Natural killer cell (primary cell): ENCODE measurements at places on chromosomes 1 and 21. TPM values are rescaled to one million over a fixed set of nuclear protein-coding genes. Genes with fewer than 3 reads are reported as not detected.

DNA sequence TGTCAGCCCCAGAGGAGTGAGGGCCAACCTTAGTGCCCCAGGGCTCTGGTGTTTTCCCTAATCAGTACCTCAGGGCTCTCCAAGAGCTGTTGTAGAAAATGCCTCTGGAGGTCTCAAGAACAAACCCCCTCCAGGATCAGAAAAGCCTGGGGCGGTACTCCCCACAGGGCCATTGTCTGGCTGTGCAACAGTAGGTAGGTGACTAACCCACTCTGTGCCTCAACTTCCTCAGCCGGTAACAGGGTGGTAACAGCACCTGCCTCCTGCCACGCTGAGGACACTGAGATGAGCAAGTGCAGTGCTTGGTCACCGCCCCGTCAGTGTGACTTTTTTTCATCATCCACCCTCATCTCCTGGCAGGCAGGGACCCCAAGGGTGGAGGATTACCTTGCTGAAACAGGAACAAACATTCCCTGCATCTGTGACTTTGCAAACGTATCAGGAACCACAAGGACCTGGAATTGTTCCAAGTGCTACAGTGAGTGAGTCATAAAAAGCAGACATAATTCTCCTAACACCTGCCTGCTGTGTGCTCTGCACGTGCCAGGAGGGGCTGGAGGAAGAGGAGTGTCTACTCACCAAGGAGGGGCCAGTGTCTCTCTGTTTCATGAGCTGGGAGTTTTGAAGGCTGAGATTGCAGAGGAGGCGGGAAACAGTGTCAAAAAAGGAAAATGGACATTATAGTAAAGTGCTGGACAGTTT is 440.8 kb downstream of the NPHP4 start:
- no peak for DNase-seq

DNA sequence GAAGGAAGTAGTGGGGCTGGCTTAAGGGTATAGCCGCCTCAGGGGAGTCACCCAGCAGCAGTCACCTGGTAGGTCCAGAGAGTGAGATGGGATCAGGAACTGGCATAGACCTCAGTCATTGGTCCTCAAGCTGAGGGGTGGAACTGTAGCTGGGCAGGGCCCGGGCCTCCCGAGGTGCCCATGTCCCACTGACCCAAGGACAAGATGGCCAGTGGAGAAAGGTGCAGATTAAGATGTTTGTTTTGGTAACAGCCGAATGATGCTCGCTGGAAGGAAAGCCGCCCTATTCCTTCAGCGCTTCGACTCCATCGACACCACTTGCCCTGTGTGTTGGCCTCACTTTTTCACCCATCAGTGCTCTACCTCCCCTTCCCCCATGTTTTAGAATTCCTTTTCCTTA is 16.4 kb downstream of the COL9A2 start:
- DNase-seq = no peak

DNA sequence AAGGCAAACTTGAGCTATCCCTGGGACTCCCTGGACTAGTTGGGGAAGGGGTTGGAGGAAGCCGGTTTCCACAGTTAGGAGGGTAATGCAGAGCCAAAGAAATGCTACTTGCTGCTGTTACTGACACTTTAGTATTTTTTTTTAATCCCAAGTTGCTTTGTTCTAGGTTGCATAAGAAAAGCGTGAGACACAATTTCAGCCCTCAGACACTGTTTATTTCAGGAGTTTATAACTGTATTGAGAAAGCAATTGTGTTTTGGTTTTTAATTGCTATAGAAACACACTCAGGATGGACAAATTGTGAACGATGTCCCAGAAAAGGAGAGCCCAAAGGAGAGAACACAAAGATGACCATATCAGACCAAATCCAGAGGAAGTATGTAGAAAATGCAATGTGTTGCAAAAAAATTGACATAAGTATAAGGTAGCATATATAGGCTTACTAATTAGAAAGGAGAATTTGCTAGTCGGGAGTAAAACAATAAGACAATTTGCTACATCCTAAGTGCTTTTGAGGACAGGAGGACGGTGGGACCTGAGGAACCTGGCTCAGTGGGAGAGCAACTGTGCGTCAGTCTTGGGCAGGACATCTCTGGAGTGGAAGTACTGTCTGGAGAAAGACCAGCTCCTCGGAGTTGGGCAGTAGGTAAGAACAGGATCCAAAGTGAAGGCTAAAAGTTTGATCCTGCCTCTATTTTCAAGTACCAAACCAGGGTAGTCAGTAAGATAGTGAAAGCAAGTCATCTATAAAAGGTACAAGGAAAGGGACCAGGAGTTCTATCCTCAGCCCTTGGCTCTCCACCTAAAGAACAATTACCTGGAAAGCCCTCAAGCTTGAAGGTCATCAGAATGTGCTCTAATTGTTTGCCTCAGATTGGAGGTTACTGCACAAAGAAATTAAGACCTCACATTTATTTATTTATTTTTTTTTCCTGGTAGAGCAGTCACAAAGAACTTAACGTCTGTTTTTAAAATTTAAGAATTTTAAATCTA is 39.9 kb downstream of the DIPK1A start:
- DNase-seq = no peak

DNA sequence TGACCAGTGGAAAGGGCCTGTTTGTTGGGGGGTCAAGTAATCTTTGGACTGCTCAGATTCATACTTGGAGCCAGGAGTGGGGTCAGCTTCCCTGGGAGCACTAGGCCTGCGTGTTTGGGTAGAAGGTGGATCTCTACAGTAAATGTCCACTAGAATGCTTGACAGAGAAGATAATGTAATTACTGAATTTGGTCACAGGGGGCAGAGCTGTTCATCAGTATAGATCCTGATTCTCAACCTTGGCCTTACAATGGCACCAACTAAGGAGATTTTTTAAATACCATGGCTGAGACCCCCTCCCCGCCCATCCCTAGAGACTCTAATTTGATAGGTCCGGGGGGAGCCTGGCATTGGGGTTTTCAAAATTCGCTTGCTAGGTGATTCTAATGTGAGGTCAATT is 217.5 kb upstream of the PLXNA2 start:
- no peak for DNase-seq

- no peak for DNase-seq
Observed at GRCh38 chr21:38544661-38545060, 46.4 kb upstream of the ERG start.

DNA sequence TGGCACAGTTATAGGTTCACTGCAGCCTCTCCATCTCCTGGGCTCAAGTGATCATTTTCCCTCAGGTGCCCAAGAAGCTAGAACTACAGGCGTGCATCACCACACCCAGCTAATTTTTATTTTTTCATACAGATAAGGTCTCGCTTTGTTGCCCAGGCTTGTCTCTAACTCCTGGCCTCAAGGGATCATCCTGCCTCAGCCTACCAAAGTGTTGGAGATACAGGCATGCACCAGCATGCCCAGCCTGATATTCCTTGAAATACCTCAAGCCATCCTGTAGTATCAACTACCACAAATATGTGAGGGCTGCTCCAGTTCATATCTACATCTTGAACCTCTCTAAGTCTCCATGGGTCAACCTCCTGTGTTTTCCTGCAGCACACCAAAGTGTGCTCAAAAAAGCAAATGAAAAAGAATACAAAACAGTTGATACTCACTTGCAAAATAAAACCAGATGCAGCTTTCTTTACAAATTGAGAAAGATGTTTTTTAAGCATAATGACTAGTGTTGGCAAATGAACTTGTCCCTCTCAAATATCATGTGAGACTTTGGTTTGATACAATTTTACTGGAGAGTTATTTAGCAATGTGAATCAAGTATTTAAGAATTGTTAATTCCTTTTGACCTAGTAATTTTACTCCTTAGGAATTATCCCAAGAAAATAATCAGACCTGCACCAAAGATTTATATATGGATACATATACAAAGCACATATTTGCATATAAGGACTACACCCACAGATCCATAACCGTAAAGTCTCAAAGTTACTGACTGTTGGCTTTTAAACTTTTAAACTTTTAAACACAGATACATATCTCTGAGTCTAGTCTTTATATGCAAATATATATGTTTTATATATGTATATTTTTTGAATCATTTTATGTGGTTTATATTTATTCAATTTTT is 197.7 kb downstream of the NRIP1 start:
- DNase-seq = no peak

DNA sequence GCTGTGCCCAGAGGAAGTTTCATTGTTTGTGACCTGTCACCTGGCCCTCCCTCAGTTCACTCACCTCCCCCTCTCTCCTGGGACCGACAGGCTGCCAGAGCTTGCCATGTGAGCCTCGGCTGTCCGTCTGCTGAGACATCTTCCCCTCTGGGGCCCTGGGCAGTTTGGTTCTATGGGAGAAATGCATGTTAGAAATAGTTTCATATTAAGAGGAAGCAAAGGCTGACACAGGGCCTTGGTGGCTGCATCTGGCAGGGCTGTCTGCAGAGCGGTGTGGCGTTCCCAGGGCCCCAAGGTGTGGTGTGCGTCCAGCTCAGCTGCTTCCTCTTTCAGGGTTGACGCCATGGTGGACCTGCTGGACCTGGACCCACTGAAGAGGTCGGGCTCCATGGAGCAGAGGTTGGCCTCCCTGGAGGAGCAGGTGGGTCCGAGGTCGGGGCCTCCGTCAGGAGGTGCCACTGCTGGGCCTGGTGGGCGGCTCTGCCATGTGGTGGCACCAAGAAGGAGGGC is 31.9 kb upstream of the LRRC3 start:
- no peak for DNase-seq

- no peak for DNase-seq
Observed at GRCh38 chr1:19650416-19651140, 6.5 kb downstream of the NBL1 start.

- no peak for DNase-seq
Observed at GRCh38 chr21:42544544-42544943, 30.9 kb downstream of the SLC37A1 start.

GRCh38 chr21:33490991-33491372 is 534 bp downstream of the DNAJC28 start:
- no peak for DNase-seq

DNA sequence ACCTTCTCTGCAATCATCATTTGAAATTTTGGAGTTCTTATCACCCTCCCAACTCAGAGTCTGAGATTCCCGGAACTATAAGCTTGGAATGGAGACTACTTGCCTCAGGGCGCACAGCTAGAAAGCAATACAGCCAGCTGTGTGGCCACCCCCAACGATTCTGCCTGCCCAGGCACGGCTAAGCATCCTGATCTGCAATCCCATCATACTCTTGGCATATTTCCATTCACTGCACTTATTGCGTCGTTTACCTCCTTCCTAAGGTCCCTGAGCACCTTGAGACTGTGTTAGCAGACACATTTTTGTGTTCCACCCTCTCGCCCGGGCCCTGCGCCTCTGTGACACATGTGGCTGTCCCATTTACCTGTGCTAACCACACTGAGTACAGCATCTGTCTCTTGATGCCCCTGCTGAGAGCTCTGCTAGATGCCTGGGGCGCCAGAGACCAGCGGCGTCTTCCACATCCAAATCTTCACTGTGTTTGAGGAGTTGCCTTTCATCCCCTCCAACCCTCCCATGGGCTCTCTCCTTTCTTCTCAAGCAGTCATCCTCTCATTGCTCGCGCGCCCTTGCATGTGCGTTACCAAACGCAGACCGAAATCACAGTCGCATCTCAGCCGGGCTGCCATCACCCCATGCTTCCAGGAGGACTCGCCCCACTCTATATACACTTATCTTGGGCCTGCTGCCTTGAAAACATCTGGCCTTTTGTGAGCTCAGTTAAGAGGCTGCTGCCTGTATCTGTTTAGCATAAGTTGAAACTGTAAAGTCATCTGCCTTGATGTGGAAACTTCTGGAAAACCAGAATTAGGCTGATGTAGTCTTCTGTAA is 3.5 kb upstream of the CLDN19 start:
- DNase-seq = no peak

GRCh38 chr1:78779831-78780230 is 130.2 kb downstream of the IFI44 start:
- DNase-seq = no peak

DNA sequence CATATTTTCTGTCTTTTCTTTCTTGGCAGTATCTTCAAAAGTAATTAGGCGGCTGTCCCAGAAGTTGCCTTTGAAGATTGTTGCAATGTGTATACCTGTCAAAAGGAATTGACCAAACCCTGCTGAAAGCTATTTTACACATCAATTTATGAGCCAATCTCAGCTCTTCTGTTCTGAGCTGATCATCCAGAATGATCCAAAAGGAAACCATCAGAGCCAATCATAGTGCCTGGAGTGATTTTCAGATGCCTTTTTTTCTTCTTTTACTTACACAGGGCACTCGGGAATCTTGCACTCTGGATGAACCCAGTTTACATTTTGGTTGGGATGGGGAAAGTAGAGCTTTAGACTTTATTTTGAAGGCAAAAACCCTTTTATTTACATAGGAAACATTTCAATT is 21.8 kb upstream of the APOBEC4 start:
- DNase-seq = no peak

GRCh38 chr1:159838715-159839114 is 12.0 kb downstream of the SLAMF8 start:
- DNase-seq = no peak

Gene GUCA2B
- total RNA-seq = not detected

Gene RAB3B
- 0.03 TPM for total RNA-seq

Gene CR1L
- 0.98 TPM for total RNA-seq

Gene TTF2
- 24.7 TPM for total RNA-seq

Gene C8B
- not detected for total RNA-seq

Gene TLCD4
- 0.60 TPM for total RNA-seq
